ENCODE measurements at places on chromosomes 12 and 14. TPM values are rescaled to one million over a fixed set of nuclear protein-coding genes. Genes with fewer than 3 reads are reported as not detected.

The PLEKHH1 gene
- 2.9 TPM for total RNA-seq

The MTA1 gene
- total RNA-seq = 64.7 TPM

The IFI27 gene
- 308 TPM for total RNA-seq

The TWF1 gene
- 52.9 TPM for total RNA-seq

DNA sequence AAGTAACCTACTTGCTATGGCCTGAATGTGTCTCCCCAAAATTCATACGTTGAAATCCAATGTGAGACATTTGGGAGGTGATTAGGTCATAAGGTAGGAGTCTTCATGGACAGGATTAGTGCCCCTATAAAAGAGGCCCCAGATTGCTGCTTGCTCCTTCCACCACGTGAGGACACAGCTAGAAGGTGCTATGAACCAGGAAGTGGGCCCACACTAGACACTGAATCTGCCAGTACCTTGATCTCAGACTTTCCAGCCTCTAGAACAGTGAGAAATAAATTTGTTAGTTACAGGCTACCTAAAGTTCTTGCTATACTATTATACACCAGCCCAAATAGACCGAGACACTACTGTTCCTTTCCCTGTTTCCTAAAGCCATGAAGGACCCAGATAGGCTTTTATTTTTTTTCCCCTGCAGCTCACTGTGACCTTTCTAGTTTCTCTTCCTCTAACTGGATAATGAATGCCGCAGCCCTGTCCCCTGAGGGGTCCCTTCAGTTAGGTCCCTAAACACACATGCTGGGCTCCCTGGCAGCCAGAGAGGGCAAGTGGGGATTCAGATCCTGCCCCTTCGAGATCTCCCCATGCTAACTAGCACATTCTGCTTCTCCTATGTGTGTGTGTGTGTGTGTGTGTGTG lies 19.3 kb downstream of the SLC25A3 start:
- no peaks in the 10 kb centered on the region for H3K36me3 ChIP-seq
- no peaks in the 10 kb centered on the region for H3K27me3 ChIP-seq
- no peaks in the 10 kb centered on the region for H3K4me1 ChIP-seq
- DNase-seq = no peak
- H3K4me3 ChIP-seq = no peak overlapping the region
- H3K27ac ChIP-seq = no peak overlapping the region

DNA sequence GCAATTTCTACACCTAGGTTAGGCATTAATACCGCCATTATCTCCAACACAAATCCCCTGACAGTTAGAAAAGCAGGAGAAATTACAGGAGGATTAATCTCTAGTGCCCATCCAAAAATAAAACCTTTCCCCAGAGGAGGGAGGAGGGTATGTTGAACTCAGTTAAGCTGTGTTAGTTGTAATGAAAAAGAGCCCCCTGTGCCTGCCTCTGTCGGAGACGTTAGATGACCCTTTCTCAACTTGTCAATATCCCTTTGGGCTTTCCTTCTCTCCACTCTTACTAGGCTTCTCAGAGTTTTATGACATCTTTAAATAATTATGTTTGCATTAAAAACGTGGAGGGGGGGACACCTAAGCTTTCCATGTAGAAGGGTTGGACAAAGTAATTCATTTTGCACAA lies 278.2 kb downstream of the PDZRN4 start:
- peak; percentile 3 for DNase-seq
- no peak overlapping the region for H3K4me3 ChIP-seq
- peaks cover 12% of the 10 kb centered on the region for H3K4me1 ChIP-seq
- H3K36me3 ChIP-seq = no peaks in the 10 kb centered on the region
- no peaks in the 10 kb centered on the region for H3K27me3 ChIP-seq
- H3K27ac ChIP-seq = no peak overlapping the region

- H3K27me3 ChIP-seq = no peaks in the 10 kb centered on the region
- peak; percentile 92 for DNase-seq
- peak overlapping the region; percentile 89 for H3K27ac ChIP-seq
- H3K4me3 ChIP-seq = no peak overlapping the region
These were observed 21.9 kb upstream of the CIPC start for GRCh38 chr14:77076113-77076631.

DNA sequence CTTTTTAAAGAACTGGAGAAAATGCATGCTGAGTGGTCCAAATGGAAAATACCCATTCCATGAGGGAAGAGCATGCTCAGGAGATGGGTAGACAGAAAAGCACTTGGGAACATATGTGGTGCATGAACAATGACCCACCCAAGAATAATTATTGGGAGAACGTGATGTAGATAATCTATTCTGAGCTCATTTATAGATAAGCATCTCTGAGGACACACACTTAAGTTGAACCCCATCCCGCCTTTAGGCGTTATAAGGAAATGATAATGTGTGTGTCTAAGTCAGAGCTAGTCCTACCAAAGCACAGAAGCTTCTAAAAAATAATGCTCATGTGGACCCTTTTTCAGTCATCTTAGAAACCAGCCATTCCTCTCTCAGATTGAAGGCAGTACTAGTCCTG lies 189.9 kb downstream of the KTN1 start:
- H3K4me1 ChIP-seq = no peaks in the 10 kb centered on the region
- no peak for DNase-seq
- no peak overlapping the region for H3K27ac ChIP-seq
- H3K36me3 ChIP-seq = no peaks in the 10 kb centered on the region
- H3K4me3 ChIP-seq = no peak overlapping the region

DNA sequence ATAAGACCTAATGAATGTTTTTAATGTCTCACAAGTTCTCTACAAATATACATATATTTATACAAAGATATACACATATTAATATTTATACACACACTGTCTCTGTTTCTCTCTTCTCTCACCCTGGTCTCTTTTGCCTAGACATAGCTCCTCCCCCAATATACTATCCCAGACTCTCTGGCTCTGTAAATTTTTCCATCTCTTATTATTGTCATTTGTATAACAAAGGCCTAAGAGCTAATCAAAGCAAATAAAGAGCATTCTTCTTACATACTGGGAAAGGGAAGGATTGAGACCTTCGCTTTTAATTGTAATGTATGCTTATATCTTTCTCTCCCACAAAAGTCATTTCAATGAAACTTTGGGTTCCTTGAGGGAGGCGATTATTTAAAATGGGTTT lies 318.1 kb downstream of the ADAMTS20 start:
- no peak for DNase-seq
- H3K4me1 ChIP-seq = no peaks in the 10 kb centered on the region
- no peaks in the 10 kb centered on the region for H3K36me3 ChIP-seq
- no peaks in the 10 kb centered on the region for H3K27me3 ChIP-seq
- H3K27ac ChIP-seq = no peak overlapping the region

- H3K27ac ChIP-seq = no peak overlapping the region
- no peaks in the 10 kb centered on the region for H3K27me3 ChIP-seq
- no peaks in the 10 kb centered on the region for H3K4me1 ChIP-seq
- no peaks in the 10 kb centered on the region for H3K36me3 ChIP-seq
These were observed 157.4 kb upstream of the FOXG1 start for GRCh38 chr14:28608851-28609828.

DNA sequence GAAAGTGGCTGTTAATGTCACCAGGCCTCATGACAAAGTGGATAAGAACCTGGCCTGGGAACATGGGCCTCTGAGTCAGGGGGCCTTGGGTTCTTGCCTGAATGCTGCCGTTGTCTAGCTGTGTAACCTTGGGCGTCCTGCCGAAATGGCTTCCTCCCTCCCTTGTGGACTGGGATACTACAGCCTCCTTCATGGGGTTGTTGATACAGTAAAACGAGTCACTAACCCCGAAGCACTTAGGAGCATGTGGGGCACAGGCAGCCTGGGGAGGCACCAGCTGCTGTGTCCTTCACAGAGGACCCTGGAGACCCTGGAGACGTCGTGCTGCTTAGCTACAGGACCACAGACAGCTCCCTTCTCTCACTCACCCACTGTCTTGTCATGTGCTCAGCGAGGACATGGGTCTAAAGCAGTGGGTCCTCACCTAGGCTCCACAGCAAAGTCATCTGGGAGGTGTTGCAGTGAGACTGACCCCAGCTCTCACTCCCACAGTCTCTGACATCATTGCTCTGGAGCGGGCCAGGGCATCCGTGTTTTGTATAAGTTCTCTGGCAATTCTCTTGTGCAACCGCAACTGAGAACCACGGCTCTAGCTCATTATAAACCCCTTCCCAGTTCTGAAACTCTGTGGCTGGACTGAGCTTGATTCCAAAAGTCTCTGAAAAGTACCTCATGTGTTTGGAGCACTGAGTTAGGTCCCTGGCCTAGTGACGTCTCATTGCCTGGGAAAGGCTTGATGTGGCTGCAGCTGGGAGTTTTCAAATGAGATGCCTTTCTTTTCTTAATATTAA lies 42.1 kb downstream of the SERPINA3 start:
- H3K27me3 ChIP-seq = no peaks in the 10 kb centered on the region
- no peaks in the 10 kb centered on the region for H3K4me1 ChIP-seq

DNA sequence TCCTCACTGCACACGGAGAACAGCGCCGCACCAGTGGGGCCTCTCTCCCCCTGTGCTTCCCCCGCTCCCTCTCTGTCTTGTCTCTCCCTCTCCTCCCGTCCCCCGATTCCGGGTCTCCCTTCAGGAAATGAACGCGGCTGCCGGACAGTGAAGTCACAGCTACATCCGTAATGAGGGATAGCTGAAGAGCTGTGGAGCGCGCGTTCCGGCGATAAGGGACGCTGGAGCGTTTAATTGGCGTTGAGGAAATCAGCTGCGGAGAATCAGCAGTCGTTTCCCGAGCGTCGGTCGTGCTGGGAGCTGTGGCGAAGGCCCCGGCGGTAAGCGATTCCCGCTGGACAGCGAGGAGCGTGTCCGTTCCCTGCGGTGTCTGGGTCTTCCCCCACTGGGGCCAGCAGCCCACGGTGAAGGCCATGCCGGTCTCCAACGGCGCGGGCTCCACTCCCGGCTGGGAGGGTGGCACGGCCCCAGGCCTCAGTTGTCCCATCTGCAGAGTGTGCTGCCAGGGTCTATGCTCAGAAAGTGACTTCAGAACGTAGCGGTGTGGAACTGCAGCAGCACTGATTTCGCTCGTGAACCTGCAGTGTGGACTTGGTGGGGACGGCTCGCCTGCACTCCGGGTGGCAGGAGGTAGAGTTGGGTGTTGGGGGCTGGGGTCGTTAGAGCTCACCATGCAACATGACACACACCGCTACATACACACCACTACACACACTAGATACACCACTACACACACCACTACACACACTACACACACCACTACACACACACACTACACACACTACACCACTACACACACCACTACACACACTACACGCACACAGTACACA lies 10.9 kb downstream of the NOC4L start:
- peaks cover 23% of the 10 kb centered on the region for H3K36me3 ChIP-seq
- no peaks in the 10 kb centered on the region for H3K27me3 ChIP-seq
- no peak overlapping the region for H3K27ac ChIP-seq
- no peak overlapping the region for H3K4me3 ChIP-seq

DNA sequence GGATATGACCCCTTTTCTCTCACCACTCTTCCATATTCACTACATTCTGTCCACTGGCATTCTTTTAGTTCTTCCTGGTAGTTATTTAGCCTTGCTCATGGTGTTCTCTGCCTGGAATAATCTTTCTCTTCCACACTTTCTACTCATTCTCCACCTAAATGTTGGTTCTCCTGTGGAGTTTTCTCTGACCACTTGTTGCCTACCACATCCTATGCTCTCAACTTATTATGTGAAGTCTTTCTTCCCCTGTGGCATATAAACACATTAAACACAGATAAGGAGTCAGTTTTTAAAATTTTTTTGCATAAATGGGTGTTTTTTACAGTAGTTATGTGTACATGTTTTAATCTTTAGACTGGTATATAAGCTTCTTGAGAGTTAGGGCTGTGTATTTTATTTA lies 3.3 kb upstream of the SMARCC2 start:
- peaks cover 3% of the 10 kb centered on the region for H3K4me1 ChIP-seq
- H3K27me3 ChIP-seq = no peaks in the 10 kb centered on the region
- no peak for DNase-seq
- no peaks in the 10 kb centered on the region for H3K36me3 ChIP-seq
- H3K27ac ChIP-seq = no peak overlapping the region

DNA sequence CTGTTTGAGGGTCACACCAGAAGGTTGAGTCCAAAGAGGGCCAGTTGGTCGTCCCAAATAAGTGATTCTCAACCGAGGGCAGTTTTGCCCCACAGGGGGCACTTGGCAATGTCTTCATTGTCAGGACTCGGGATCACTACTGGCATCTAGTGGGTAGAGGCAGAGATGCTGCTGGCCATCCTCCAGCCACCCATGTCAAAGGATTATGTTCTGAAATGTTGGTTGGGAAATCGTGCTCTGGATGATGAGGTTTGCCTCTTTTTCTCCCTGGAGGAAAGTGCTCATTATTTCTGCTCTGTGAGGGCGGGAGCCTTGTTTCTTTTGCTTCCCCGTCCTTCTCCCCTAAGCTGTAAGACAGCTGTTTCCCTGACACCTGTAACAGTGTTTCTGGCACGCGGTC lies 3.6 kb downstream of the ZNF839 start:
- peak; percentile 70 for DNase-seq
- H3K36me3 ChIP-seq = no peaks in the 10 kb centered on the region
- H3K4me1 ChIP-seq = peaks cover 4% of the 10 kb centered on the region
- no peak overlapping the region for H3K4me3 ChIP-seq

DNA sequence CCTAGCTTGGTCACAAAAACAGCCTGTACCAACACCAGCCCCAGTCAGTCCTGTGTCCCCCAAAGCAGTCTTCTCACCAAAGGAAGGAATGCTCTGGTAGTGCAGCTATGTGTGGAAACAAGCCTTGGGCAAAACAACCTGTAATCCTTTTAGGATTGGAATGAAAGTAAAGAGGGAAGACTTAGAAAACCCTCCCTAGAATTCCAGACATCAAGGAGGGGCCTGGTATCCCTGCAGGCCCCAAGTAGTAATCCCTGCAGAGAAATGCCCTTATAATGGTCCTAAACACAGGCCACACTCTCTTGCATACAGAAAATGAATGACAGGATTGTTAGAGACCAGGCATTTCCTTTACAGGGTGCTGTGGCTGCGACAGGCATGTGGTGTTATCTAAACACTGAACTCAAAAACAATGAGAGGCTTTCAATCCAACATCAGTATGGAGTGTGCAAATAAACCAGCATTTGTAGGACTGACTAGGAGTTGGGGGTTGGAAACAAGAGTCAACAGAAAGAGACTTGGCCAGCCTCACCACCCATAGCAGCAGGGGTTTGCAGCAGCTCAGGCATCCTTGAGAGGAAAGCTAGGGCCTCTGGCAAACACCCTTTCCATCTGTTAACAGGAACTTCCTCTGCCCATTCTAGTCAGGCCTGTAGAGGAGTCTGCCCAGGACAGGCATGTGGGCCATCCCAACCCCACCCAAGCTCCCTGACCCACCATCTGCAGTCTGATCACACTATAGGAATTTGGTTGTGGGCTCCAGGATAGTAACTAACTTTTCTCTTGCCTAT lies 59.1 kb downstream of the DCAF5 start:
- peaks cover 31% of the 10 kb centered on the region for H3K36me3 ChIP-seq
- H3K27me3 ChIP-seq = no peaks in the 10 kb centered on the region
- H3K27ac ChIP-seq = peak overlapping the region; percentile 79

- H3K27ac ChIP-seq = no peak overlapping the region
- H3K4me3 ChIP-seq = no peak overlapping the region
- H3K36me3 ChIP-seq = peaks cover 2% of the 10 kb centered on the region
- peaks cover 12% of the 10 kb centered on the region for H3K4me1 ChIP-seq
- no peaks in the 10 kb centered on the region for H3K27me3 ChIP-seq
- no peak for DNase-seq
These were observed 135.3 kb downstream of the ACSS3 start for GRCh38 chr12:81212996-81213696.
